ENCODE measurements at places on chromosomes 1 and 21.

DNA sequence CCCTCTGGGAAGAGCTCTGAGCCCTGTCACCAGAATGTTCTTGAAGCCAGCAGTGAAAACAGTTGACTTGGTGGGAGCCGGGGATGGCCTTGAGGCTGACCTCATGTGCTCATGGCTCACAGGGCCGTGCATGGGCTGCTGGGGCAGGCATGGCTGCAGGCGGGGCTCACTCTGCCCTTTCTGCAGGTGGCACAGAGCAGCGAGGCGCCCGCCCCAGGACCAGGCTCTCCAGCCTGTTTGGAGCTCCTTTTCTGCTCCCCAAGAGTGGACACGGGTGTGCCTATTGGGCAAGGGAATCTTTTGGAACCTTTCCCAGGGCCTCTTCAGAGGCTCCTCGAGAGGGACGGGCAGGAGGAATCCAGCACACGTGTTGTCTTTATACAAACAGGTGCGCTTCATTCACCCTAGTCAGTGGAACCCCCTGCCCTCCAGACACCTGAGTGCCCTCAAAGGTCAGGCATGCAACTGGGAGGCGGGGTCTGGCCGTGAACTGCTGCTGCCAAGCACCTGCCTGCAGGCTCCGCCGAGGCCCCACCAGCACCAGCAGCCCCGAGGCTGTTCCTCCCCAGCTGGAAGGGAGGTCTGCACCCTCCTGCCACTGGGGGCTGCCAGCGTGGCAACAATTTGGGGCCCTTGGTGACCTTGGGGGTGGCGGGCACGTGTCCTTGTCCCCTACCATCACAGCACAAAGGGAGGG is 2.6 kb upstream of the TTC34 start:
- no peak for DNase-seq

- DNase-seq = no peak
These were observed 46.0 kb downstream of the LDLRAD2 start for GRCh38 chr1:21857840-21858670.

GRCh38 chr1:230194525-230194924 is 127.5 kb downstream of the GALNT2 start:
- DNase-seq = no peak

DNA sequence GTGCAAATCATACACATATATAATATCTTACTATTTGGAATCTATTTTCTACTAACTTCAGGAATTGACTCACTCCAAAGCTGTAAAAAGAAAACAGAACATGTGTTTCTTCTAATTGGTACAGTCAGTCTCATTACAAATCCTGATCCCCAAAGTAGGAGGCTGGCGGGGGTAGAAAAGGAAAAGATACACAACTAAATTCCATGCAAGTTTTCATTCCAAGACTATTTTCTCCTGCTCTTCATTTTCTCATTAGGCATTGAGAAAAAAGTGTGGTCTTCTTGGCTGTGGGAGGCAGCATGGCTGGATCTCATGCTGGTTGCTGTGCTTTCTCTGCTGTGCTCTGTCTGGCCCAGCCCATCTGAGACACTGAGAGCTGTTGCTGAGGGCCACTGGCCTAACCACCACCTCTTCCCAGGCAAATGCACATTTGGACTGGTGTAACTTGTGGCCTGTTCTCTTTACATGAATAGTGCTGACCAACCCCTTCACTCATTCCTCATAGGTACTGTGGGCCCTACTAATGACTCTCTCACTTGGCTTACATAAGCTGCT is 1107.5 kb upstream of the B3GALT2 start:
- DNase-seq = no peak

DNA sequence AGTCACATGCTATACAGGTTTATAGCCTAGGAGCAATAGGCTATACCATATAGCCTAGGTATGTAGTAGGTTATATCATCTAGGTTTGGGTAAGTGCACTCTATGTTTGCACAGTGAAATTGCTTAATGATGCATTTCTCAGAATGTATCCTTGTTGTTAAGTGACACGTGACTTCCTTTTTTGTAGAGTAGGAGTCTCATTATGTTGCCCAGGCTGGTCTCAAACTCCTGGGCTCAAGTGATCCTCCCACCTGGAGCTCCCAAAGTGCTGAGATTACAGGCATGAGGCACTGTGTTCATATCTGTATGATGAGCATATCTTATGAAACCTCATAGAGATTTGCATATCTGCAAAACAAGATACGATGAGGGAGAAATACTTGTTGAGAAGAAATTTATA is 13.8 kb upstream of the ABCB10 start:
- DNase-seq = no peak

GRCh38 chr21:41754479-41754891 is 12.4 kb downstream of the RIPK4 start:
- no peak for DNase-seq

GRCh38 chr1:216600730-216601609 is 122.3 kb downstream of the ESRRG start:
- no peak for DNase-seq

- DNase-seq = no peak
These were observed 85.7 kb downstream of the DYRK1A start for GRCh38 chr21:37452227-37452626.

GRCh38 chr1:201487742-201488141 is 18.8 kb upstream of the PHLDA3 start:
- no peak for DNase-seq

DNA sequence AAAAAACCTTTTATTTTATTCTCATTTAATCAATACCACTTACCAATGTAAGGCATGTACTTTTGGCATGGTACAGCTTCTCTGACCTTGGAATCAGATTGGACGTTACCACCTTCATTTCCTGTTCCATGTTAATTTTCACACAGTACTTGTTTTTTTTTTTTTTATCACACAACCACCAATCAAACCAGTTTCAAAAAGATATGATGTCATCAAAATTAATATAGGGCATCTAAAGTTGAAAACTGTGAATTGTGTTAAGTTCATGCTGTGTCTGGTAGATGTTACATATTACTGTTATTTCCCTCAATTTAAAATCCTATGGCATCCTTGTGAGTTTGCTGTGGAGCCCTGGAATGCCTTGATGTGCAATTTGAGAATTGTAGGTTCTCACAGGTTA is 85.1 kb downstream of the NPHS2 start:
- DNase-seq = no peak

DNA sequence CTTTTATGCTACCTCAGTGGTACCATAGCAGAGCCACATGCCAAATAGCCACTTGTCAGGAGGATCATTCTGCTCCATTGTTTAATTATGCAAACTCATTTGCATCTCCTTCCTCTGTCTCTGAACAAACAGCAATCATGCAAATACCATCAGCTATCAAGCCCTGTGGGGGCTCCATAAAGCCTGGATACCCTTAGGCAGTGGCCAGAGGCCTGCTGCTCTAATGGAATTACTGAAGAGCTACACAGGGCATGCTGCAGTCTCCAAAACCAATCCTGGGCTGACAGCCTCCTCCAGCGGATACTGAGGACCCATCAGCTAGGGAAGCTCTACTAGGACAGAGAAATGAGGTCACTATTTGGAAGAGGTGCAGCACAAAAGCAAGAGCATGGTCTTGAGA is 376.3 kb downstream of the KCNH1 start:
- DNase-seq = no peak

GRCh38 chr1:15326691-15327588 is 79.9 kb downstream of the FHAD1 start:
- DNase-seq = no peak

DNA sequence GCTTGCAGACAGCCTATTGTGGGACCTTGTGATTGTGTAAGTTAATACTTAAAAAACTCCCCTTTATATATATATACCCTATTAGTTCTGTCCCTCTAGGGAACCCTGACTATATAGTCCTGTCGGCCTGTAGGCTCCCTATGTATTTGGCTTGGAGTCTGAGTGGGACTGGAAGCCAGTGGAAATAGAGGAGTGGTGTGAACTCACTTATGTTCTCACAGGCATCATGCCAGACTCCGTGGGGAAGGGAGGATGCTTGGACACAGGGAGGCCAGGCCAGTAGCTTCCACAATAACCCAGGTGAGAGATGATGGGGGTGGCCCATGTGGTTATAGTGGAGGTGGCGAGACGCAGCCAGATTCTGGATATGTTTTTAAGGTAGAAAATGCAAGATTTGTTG is 136.7 kb upstream of the SYT6 start:
- no peak for DNase-seq

GRCh38 chr1:186899577-186899976 is 70.8 kb downstream of the PLA2G4A start:
- no peak for DNase-seq

GRCh38 chr1:26285366-26286063 is 5.6 kb downstream of the SH3BGRL3 start:
- peak; percentile 69 for DNase-seq

- peak; percentile 67 for DNase-seq
These were observed at the start of gene FASLG for GRCh38 chr1:172658871-172659453. FASLG (plus strand) TSS chr1:172659103; CDS start chr1:172659202, 99 bp downstream.

- DNase-seq = no peak
These were observed 65.2 kb upstream of the TMPRSS15 start for GRCh38 chr21:18468790-18469189.

GRCh38 chr1:211589782-211590721 is 11.1 kb upstream of the SLC30A1 start:
- DNase-seq = no peak

GRCh38 chr1:11134251-11134897 is 34.7 kb upstream of the EXOSC10 start:
- DNase-seq = no peak

DNA sequence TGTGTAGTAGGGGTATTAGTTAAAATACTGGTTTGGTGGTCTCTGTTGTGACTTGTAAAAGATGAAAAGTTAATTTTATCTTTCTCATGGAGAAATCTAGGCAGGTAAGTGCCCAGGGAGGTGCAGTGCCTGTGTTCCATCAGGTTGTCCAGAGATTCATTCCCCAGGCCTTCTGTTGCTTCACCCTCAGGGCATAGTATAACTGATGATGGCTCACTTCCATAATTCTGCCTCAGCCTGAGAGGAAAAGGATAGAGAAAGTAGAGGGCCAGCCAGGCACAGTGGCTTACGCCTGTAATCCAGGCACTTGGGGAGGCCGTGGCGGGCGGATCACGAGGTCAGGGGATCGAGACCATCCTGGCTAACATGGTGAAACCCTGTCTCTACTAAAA is 153.9 kb downstream of the FMN2 start:
- no peak for DNase-seq

DNA sequence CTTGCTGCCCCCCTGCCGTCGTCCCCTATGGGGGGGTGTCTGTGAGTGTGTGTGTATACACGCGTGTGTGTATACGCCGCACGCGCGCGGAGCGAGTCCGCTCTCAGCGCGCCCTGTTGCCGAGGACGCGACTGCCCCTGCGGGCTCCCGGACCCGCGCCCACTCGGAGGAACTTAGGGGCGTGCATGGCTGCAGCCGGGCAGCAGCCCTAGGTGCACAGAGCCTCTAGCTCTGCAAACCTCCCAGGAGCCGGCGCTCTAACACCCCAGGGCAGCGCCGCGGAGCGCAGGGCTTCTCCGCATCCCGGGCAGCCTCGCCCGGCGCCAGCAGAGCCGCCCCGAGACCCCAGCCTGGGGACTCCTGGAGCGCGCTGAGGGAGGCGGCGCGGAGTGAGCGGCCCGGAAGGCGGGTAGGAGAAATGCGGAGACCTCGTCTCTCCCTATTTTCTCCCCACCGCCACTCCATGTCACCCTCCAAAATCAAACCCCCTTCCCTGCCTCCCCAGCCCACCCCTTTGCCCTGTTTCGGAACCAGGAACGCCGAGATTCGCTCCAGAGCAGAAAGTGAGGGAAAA is 574 bp downstream of the ITPKB start:
- DNase-seq = peak; percentile 56

GRCh38 chr1:16904560-16905109 is 8.9 kb downstream of the RNU1-2 start:
- peak; percentile 100 for DNase-seq
